NCI-H1417 (cell line): ENCODE measurements at places on chromosomes 1 and 21.
A peak's percentile ranks its signal among the peaks of the same experiment; 100 is the strongest.

DNA sequence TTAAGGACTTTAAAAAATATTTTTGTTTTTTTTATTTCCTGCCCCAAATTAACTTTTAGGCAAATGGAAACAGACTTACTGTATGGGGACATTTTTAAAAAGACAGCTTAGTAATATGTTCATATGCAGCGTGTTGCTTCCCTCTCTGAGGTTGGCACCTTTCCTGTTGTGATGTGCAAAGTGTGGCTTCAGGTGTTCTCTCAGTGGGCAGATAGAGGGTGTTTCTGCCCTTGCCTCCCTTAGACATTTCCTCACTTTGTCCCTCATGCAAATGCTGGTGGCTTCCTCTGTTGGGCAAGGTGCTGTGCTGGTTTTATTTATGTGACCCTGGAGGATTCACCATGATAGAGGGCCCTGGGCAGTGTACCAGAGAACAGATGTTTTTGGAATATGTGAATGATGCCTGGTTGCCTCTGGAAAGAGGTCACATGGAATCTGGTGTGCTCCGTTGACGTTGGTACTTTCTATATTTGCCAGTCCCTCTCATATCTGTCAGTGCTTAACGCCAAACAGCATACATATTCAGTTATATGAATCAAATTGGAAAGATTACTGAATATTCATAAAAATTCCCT lies 123.5 kb downstream of the PATJ start:
- no peak for DNase-seq

GRCh38 chr1:181759481-181759880 lies 276.2 kb downstream of the CACNA1E start:
- no peak for DNase-seq

DNA sequence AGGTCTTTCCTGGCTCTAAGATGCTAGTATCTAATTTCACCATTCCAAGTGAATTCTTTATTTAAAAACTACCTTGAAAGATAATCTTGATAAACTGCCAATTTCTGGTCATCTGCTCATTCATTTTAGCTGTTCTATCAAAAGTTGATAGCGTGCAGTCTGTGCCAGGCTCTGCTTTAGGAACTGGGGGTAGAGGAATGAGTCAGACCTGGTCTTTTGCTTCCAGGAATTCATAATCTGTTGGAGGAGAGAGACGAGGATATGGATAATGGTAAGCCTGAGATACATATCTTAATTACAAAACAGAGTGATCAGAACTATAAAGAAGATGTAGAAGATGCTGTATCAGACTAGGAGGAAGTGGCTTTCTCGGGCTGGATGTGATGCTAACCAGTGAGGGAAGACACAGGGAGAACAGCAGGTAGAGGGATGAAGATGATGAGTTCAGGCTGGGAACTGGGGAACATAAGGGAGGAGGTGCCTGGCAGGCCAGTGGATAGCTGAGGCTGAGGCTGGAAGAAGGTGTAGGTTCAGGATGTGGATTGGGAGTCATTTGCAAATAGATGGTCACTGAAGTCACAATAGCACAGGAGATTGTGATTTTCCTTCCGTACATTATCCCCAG lies 12.3 kb upstream of the PHC2 start:
- no peak for DNase-seq

DNA sequence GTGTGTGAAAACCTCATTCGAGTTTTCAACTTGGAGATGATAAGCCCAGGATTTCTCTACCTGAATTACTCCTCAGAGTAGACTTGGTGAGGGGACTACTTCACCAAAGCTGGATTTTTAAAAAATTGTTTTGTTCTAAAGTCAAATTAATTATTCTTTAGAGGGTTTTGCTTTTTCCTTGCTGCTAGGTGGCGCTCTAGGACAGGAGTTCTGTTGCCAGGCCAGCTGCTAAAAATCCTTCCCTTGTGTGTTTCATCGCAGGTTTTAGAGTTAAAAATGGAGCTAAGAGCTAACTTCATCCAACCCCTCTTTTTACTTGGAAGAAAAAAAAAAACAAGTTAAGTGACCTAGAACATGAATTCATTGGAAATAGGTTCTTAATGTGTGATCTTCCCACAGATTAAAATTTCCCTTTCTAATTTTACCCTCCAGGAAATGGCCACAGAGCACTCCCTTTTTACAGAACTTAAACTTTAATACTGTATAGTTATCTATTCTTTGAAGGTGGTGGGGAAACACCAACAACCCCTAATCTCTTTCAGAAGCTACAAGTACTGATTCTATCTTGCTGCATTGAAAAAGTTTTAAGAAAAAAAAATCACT lies 36.7 kb upstream of the FAM163A start:
- DNase-seq = peak; percentile 88

DNA sequence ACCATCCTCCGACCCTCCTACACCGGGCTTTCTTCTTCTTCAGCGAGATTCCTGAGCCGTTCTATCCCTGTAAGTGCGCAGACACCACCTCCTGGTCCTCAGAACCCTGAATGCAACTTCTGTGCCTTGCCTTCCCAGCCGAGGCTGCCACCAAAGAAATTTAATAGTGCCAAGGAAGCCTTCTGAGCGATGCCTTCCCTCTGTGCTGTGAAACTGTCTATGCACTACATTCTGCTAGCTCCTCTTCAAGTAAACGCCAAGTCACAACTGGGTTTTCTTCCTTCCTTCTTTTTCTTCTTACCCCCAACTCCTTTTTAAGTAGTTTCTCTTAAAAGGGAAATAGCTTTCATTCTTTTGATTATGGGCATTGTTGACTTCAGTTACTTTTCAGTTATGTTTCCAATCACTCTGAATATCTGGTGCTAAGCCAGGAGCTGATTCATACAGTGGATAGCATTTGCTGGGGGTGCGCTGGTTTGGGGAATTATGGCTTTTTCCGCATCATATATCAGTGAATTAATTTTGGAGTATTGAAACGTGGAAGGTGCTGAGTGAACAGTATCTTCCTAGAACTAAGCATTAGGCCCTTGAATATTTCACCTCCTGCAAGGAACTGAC lies 38.6 kb upstream of the GPR88 start:
- no peak for DNase-seq

DNA sequence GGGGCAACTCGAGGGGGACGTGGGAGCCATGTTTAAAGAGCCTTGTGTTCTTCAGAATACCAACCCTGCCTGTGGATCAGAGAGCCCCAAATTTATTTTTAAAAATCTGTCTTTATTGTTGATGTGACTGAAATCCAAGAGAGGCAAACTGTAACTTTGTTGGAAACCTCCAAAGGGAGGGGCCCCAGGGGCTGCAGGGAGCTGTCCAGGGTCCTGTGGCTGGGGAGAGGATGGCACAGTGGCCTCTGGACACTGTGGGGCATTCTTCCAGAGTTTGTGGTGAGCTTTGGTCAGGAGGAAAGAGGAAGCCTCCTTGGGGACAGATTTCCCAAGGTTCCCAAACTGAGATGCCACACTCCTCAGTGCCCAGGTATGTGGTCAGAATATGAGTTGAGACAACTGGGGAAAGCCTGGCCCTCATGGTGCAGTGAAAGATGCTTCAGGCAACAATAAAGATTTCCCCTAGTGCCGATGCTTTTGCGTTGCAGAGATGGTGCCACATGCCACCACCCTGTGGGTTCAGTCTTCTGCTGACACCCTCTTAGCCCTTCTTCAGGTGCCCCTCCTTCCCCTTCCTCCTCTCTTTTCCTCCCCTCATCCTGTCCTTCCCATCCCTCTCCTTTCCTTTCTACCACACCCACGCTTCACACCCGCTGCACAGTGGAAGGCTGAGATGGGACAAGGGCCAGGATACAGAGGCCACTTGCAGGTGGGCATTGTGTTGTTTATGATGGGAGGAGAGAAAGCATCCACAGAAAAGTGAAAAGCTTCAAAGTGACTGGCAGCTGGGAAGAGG lies 122.1 kb downstream of the UCK2 start:
- DNase-seq = no peak

DNA sequence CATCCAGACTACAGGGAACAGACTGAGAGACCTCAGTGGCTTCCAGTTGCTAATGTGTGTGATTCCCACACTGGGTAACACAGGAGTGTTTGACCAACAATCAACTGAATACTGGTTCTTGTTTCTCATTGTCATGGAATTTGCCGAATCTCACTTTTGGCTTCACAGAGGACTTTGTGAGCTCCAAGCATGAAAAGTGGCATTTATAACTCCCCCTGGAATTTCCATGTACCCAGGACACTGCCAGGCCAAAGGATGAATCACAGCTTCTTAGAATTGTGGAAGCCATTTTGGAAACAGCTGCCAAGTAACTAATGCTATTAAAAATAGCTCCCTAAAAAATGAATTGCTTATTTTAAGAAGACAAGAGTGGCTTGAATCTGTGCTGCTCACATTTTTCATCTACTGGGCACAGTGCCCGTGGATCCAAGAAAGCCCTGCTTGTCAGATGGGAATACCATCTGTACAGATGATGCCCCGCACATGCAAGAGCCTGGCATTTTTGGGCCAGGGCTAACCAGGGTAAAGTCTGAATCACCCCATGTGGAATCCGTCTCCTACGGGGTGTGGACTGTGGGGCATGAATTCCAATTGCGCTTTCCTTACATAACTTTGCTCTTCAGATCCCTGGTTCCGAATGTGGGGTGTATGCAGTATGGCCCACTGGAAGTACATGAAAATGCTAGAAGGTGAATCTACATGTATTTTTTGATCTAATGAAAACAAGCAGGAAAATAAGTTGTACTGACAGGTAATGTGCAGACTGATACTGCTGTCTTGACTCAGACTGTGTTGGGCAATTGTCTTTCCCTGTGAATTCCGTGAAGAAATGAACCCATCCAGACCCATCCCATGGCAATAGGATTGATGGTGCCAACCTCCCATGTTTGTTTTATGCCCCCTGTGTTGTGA lies 487.3 kb downstream of the SIPA1L2 start:
- DNase-seq = no peak

GRCh38 chr1:59878370-59878769 lies 48.2 kb downstream of the CYP2J2 start:
- no peak for DNase-seq

DNA sequence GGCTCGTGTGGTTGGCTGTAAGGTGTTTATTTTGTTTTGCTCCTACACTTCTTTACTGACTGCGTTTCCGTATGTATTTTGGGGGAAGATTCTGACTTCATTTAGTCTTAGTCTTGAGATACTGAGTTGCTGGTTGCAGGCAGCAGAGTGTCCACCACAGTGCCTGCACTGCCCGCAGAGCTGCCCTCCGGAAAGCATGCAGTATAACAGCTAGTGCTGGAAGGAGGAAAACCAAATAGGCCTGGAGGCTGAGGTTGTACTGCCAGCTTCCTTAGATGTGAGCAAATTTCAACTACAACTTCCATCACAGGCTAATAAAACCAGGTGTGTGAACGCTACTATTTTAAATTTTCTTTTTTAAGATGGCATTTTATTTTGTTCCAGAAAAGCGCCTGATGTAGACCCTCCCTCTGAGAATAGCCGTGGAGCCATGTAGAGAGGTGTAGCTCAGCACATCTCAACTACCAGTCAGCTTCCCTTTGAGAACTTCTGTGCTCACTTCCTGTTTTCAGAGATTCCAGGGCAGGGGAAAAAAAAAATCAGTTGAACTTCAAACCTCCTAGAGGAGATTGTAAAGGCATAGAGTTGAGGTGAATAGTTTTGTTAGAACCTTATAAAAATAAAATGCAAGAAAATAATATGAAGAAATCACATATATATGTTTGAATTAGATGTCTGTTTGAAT lies 17.6 kb downstream of the LMO4 start:
- no peak for DNase-seq

- no peak for DNase-seq
Observed at GRCh38 chr1:210711825-210712612, 383.3 kb downstream of the HHAT start.

DNA sequence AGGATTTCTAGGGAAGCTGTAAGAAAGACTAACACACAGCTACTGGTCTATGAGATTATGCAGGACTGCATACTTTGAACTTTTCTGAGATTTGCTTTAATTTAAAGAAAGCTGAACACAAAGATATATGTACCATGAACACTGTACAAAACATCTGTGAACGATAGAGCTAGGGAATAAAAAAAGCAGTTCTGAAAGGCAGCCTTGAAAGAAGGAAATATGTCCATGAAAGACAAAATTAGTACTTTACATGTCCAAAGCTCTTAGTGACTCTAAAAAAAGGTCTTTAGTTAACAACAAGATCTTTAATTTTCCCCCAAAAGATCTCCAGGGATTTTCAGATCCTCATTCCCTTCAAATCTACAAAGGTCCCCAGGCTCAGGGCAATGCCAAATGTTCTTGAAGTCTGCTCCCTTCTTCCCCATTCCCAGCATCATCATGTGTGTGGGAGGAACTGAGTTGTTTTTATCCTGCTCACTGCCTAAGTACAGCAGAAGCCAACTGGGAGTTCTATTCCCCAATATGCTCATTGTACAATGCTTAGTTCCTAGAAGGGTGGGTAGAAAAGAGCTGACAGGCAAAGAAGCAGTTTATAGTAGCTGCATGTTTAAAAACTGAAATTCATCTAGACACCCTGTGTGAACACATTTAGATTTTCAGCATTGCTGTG lies 60.1 kb upstream of the PTCH2 start:
- no peak for DNase-seq
